ENCODE measurements at places on chromosomes 6 and 20. TPM values are rescaled to one million over a fixed set of nuclear protein-coding genes. Genes with fewer than 3 reads are reported as not detected.

- DNase-seq, result no peak
Measured at GRCh38 chr6:105839266-105839665, 246.9 kb upstream of the PRDM1 start.

Gene SCUBE3
- 0.13 TPM for total RNA-seq

- no peak for DNase-seq
Measured at GRCh38 chr6:122803171-122803661, 14.2 kb downstream of the SMPDL3A start.

GRCh38 chr6:137490961-137491360 lies 3.2 kb downstream of the OLIG3 start:
- no peak for DNase-seq

Gene RNASET2
- total RNA-seq, result 27.9 TPM

Gene KCNS1
- total RNA-seq, result 0.21 TPM

DNA sequence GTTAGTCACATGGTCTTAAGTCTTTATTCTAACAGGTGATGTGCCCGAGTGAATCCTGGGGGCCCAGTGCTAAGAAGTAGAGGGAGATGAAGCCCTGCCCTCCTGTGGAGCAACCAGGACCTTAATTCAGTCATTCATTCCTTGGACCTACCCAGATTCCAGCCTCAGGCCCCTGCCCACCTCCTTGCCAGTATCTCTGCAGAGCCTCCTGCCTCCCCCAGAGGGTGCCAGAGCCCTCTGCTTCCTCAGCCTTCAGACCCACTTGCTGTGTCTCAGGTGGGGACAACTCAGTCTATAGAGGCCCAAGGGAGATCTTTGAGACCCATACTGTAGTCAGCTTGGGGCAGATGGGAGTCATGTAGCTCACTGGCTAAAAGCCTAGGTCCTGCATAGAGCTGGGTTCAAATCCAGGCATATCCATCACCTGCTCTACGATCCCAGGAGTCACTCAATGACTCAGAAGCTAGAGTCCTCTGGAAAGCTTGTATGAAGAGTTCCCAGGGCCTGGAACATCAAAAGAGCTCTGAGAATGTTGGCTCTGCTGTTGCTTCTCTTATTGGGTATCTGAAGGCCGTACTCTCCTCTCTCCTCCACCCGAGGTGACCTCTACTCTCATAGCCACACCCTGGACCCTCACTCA lies 3.9 kb upstream of the SIGLEC1 start:
- no peak for DNase-seq

- DNase-seq, result no peak
Measured at GRCh38 chr6:155079985-155080452, 84.9 kb downstream of the TIAM2 start.

Gene COL19A1
- 1.9 TPM for total RNA-seq

GRCh38 chr6:5553767-5554166 lies 292.5 kb downstream of the FARS2 start:
- DNase-seq, result no peak

DNA sequence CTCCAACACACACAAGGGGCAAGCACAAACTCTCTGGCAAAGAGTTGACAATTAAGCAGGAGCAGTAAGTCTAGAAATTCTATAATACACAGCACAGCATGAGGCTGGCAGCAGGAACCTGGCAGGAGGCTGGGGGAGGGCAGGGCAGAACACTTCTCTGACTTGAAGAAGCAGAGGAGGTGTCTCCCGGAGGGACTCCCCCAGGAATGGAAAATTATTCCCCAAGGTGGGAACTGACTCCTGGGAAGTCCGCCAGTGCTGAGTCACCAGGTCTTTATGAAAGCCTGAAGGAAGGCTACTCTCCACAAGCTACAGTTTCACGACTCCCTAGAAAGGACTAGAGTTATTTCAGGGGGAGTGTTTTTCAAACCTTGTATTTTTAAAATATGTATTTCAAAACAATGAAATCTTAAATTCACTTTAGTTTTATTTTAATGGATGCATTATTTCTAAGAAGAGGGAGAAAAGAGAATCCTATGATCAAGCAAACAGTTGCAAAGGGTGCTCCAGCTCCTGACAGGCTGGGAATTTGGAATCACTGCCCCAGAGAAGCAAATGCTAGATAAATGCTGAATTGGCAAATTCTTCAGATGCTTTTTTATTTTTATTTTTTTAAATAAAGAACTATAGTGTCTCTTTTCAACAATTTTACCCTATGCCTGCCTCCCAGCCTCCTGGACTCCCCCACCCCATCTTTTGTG lies 192.8 kb downstream of the LY86 start:
- peak; percentile 82 for DNase-seq

GRCh38 chr6:106442395-106442794 lies 81.9 kb downstream of the CRYBG1 start:
- no peak for DNase-seq

DNA sequence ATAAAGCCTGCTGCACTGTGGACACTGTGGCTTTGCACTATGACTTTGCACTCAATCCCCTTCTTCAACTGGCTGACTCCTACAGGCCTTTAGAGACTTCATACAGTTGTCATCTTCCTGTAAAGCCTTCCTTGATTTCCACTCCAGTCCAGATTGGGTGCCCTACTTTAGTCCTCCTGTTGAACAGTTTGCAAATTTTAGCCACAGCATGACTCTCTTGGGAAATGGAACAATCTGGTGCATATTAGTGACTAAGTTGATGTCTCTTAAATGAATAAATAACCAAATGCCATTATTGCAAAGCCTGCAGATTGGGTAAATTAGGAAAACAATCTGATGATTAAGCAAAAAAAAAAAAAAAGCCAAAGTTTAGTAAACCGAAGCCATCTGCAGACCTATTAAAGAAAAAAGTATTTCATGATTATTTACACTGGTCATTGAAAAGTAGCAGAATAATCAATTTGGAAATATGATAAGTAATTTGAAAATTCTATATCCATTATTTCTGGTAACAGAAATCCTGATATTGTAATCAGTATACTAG lies 12.6 kb downstream of the PLCB4 start:
- no peak for DNase-seq

DNA sequence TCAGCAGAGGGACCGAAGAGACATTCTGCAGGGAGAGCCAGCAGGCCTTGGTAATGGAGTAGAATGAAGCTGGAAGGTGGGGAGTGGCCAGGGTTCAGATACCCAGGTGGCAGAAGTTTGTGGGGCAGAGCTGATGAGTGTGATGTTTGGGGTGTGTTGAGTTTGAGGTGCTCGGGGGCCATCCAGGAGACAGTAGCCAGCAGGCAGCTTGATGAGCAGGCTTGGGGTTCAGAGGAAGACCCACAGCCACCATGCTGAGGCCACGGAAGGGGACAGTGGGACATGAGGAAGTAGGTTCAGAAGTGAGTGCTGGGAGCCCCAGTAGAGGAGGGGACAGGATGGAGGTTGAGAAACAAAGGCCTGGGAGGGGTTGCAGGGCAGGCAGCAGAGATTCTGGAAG lies 11.1 kb upstream of the FOXS1 start:
- no peak for DNase-seq

DNA sequence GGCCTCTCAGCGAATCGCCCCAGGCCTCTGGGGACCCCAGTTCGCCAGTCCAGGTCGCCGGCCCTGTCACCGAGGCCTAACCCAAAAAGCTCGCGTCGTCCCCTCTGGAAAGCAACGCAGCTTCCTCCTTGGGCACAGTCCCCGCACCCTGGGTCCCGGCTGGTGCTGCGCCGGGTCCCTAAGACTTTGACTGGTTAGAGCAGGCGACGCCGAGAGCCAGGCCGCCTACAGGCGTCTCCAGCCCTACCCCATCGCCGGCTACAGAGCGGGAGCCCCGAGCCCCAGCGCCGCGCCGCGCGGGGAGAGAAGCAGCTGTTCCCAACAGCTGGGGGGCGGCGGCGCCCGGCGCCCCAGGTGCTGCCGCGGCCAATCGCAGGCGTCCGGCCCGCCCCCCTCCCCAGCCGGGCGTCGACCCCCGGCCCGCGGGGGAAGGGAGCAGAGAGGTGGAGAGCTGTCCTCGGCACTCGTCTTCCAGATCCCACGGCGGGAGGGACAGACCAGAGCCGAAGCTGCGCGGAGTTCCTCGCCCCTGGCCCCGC lies 540 bp upstream of the RBM24 start:
- DNase-seq, result peak; percentile 71
